ENCODE measurements at places on chromosomes 3 and 15.
A peak's percentile ranks its signal among the peaks of the same experiment; 100 is the strongest.

DNA sequence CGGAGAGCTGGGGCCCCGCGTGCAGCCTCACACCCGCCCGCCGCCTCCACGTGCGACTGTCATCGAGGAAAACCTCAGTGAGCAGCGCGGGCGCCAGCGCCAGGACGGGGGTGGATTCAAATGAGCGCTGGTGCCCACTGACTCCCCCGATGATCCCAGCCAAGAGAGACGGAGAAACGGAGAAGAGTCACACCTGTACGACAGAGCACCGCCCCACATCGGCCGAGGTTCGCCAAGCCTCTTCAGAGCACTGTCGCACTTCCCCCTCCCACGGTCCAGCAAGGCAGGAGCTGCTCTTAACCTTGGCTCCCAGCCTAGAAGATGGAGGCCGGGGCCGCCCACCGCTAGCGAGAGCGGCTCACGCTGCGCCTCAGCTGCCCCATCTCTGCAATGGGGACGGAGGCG, 130.9 kb upstream of the IQSEC1 start:
- DNase-seq = no peak

- no peak for DNase-seq
Measured at GRCh38 chr3:71253169-71253568, 330.4 kb downstream of the FOXP1 start.

- no peak for DNase-seq
Measured at GRCh38 chr3:13582366-13583250, 33.7 kb downstream of the FBLN2 start.

DNA sequence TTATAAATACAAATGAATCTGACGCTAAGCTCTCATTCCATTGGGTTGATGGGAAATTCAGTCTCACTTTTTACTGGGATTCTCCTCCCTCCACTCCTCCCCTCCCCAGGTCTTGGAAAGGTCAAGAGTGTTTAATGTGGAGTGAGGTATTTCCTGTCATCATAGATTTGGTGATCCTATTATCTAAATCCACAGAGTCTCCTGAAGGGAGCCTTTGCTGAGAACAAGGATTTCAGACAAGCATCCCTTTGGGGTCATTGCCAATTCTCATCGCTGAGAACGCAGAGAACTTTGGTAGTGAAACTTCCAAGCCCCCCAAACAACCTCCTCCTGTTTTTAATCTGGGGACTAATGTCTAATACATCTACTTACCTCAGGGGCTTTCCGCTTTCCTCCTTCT, 297.9 kb downstream of the OTOL1 start:
- DNase-seq = no peak

GRCh38 chr3:66762916-66763693, 235.0 kb upstream of the KBTBD8 start:
- no peak for DNase-seq

DNA sequence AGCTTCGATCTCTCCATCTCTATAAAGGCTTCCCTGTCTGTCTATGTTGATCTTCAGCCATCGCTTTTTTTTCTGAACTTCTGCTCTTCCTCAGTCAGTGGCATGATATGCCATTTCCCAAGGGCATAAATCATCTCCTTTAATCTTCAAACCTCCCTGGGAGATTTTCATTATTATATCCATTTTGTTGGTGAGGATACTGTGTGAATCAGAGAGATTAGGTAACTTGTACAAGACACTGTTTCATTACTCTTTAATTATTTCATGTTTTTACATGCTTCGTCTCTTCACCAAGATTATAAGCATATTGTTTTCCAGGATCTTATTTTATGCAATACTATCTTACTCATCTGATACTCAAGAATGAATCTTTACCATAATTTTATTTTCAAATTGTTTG, 124.8 kb upstream of the ATP11B start:
- no peak for DNase-seq

DNA sequence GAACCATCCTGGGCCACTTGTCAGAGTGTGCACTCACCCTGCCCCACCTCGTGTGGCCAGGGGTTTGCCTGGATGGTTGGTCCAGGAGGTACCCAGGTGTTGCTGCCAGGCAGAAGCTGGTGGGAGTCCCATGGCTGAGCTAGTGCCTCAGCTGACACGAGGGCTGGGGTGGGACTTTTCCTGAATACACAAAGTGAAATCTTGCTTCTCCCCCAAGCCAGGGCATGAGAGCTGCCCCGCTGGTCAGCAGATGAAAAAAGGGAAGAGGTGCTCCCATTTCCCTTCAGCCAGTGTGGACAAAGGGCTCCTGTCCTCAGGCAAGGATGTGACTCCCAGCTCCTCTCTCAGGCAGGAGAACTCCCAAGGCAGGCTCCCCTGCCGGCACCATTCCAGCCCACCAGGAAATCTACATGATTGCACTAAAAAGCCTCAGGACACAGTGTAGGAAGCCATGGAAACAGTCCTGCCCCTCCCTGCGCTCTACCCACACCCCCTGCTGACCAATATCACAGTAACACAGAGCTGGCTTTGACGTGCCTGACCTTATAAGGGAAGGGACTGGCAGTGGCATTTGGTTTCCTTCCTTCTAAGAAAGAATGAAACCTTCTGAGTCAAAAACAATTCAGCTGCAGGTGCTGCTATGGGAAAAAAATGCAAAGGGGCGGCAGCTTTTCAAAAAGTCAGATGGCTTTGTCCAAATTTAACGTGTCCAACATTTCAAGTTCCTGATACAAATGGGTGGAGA, 33.9 kb downstream of the MYO5C start:
- DNase-seq = peak; percentile 73
